Naive thymus-derived CD8-positive, alpha-beta T cell (primary cell): ENCODE measurements at places on chromosomes 5 and 9. TPM values are rescaled to one million over a fixed set of nuclear protein-coding genes. Genes with fewer than 3 reads are reported as not detected.

Gene SPEF2
- 10.6 TPM for polyA plus RNA-seq

Gene TMC1
- not detected for polyA plus RNA-seq

Gene C6
- not detected for polyA plus RNA-seq

Gene TRAPPC13
- polyA plus RNA-seq, result 17.3 TPM

Gene RNF180
- polyA plus RNA-seq, result not detected

GRCh38 chr5:104241046-104241445 is 678.5 kb upstream of the NUDT12 start:
- no peak overlapping the region for H3K27ac ChIP-seq
- no peaks in the 10 kb centered on the region for H3K4me1 ChIP-seq
- no peak for DNase-seq
- no peaks in the 10 kb centered on the region for H3K36me3 ChIP-seq

GRCh38 chr9:114181607-114182409 is 26.5 kb downstream of the COL27A1 start:
- H3K27ac ChIP-seq, result no peak overlapping the region
- no peak for DNase-seq
- no peaks in the 10 kb centered on the region for H3K36me3 ChIP-seq
- H3K4me3 ChIP-seq, result no peak overlapping the region

GRCh38 chr9:26951794-26952193 is 4.4 kb upstream of the IFT74 start:
- no peak overlapping the region for H3K27ac ChIP-seq
- H3K4me1 ChIP-seq, result peaks cover 32% of the 10 kb centered on the region
- no peak for DNase-seq
- H3K36me3 ChIP-seq, result no peaks in the 10 kb centered on the region
- no peak overlapping the region for H3K4me3 ChIP-seq

- H3K4me1 ChIP-seq, result peaks cover 19% of the 10 kb centered on the region
- H3K27ac ChIP-seq, result no peak overlapping the region
- DNase-seq, result no peak
- no peaks in the 10 kb centered on the region for H3K27me3 ChIP-seq
- no peak overlapping the region for H3K4me3 ChIP-seq
- H3K36me3 ChIP-seq, result no peaks in the 10 kb centered on the region
Measured at GRCh38 chr5:124580925-124581737, 165.3 kb downstream of the ZNF608 start.

DNA sequence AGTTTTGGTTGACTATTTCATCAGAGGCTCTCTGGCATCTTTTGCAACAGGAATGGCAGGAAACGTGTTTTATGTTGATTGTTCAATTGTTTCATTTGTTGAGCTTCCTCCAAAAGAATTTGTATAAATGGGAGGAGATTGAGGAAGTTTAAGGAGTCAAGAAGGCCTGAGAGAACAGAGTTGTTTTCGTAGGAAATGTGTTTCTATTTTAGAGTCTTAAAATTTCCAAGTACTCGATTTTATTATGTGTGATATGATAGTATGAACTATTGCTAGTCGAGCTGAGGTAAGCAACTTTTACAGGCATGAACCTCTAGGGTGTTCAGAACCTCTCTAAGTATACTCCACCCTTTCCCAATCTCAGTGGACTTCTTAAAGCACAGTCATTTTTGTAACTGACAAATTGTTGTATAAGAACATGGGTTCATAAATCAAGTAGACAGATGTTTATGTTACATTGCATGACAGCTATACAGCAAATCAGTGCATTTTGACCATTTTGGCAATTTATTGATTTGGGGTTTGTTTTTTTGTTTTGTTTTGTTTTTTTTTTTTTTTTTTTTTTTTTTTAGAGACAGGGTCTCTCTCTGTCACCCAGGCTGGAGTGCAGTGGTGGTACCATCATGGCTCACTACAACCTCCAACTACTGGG is 47.4 kb downstream of the POLK start:
- H3K4me1 ChIP-seq, result peaks cover 21% of the 10 kb centered on the region
- H3K36me3 ChIP-seq, result peaks cover 51% of the 10 kb centered on the region
- H3K27ac ChIP-seq, result no peak overlapping the region
- H3K27me3 ChIP-seq, result no peaks in the 10 kb centered on the region
- DNase-seq, result no peak

- H3K27me3 ChIP-seq, result peaks cover 45% of the 10 kb centered on the region
- no peak overlapping the region for H3K27ac ChIP-seq
- no peak overlapping the region for H3K4me3 ChIP-seq
- H3K4me1 ChIP-seq, result peaks cover 6% of the 10 kb centered on the region
- no peak for DNase-seq
Measured at GRCh38 chr5:139805545-139805944, 9.9 kb downstream of the PSD2 start.
